Stimulated activated CD8-positive, alpha-beta memory T cell treated with anti-CD3 and anti-CD28 coated beads, Interleukin-7, amount 100 ng/mL, for 4 hours (primary cell): ENCODE measurements at places on chromosomes 7 and 10.

DNA sequence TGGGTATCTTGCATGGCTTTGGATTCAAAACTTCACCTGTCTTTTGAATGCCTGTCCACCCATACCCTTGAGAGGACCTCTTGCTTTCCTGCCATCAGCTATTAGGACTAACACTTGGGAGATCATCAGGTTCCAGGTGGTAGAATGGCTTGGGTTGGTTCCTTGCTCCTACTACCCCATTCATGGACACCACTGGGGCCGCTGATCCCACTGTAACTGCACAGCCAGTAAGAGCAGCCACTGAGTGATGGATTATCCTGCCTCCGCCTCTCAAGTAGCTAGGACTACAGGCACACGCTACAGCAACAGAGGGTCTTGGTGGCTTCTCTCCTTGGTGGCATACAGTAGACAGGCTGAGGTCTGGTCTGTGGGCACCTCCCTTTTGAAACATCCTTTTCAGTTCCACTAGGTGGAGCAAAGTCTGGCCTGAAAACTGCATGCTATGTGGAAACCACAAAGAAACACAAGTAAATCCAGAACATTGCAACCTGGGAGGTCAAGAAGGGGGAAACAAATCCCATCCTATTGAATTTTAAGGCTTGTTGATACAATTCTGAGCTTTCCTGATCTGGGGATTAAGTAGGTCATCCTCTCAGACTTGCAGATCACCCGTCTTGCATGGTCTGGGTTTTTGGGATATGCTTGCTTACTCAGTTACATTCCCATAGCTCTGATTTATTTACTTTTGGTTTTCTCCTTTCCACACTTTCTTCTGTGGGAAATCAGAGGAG, 9.4 kb downstream of the WBP1L start:
- no peak for DNase-seq

GRCh38 chr10:100736809-100737354, 8.5 kb upstream of the PAX2 start:
- DNase-seq, result no peak

DNA sequence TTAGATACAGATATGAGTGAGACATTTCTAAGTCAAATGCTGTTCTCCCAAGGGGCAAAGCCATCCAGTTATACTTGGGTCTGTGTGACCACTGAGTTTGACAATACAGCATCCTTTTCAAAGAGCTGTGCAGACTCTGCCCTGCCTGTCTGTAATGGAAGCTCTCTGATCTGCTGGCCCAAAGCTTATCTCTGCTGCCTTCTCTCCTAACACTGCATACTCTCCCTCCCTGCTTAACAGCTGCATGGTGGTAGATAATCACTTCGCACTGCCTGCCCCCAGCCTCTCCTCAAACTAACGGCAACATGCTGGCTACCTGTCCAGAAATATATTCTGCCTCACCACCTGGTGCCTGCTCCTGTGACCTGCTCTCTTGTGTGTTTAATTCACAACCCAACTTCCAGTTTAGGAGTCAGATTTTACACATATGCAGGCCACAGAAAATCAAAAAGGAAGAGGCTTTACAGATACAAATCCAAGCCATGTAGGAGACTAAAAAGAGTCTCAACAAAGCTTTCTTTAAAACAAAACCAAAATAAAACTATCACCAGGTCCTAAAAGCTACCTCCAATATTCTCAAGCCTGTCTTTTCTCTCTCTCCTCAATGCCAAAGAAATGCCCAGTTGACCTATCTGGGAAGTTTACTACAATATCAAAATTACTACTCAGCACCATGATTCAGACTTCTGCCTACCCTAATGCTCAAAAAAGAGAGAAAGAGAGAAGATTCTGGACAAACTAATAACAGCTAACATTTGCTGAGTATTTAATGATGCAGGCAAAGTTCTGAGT, 145.6 kb downstream of the RELN start:
- no peak for DNase-seq

- no peak for DNase-seq
Observed at GRCh38 chr7:95716357-95717122, 55.8 kb upstream of the DYNC1I1 start.

- no peak for DNase-seq
Observed at GRCh38 chr7:133061357-133061756, 20.5 kb downstream of the CHCHD3 start.

- DNase-seq, result no peak
Observed at GRCh38 chr7:92934096-92934495, 97.7 kb upstream of the CDK6 start.

DNA sequence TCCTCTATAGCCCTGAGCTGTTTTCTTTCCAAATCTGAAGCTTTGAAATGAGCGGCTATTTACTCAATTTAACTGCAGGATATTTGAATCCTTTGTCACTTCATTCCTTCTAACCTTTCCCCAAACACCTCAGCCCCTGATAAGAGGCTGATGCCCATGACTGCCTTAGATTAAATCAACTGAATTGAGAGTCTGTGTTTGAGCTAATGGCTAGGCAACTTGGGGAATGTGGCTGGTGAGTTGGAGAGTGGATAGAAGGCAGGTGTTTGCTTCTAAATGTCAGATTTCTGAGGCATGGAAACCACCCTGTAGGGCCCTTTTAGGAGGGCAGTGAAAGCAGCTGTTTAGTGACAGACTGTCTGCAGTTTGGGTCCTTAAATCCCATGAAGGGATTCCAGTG, 759.9 kb downstream of the LRMDA start:
- no peak for DNase-seq

DNA sequence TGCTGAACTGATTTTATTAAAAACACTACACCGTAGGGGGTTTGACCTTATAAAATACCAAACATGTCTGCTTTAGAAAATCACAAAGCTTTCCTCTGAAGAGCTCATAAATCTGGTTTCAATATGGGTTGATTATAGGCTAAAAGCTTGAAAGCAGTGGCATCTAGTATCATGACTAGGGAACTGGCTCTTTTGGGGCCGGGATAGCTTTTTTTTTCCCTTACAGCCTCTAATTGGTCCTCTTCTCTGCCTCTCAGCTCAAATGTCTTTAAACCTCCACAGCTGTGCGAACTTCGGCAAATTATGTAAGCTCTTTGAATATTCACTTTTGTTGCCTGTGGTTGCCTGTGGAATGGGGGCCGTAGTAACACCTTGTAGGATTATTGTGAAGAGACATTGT, 8.4 kb downstream of the BAMBI start:
- DNase-seq, result no peak

DNA sequence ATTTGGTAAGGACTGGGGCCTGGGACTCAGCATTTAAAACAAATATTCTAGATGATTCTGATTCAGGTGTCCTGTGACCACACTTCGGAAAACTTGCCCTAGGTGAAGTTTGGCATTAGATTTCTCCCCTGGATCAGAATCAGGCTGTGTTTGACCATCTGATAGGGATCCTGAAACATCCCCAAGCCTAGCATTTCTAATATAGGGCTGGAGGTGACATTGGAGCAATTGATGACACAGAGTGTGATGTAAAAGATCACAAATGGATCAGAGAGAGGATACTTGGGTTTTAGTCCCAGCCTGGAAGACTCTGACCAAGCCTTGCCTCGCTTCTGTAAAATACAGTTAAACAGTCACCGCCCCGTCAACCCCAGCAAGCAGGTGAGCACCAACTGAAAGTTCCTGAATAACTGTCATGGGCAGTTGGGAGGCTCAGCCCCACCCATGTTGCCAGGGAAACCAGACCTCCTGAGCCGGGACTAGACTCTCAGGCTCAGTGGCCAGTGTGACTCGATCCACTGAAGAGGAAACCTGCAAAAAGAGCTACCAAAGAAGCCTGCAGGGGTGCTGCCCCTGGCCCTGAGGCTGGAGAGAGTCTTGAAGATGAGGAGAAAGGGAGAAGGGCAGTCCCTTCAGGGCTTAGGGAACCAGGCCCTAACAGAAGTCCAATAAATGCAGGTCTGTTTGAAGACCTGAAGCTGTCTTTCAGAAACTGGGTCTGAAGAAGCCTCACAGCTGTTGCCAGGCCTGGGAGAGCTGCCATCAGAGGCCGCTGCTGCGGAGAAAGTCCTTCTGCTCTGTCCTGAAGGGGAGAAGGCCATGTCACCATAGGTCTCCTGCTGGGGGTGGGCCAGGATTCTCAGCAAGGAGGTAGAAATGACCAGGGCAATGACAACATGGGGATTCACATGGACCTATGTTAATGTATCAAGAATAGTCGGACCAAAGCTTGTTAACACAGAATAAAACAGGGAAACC, 126.1 kb upstream of the KCNMA1 start:
- no peak for DNase-seq

- no peak for DNase-seq
Observed at GRCh38 chr7:96833676-96834453, 124.2 kb upstream of the SEM1 start.

- DNase-seq, result no peak
Observed at GRCh38 chr10:78688230-78688900, 380.4 kb upstream of the ZMIZ1 start.

GRCh38 chr10:22006379-22006884, 2.9 kb upstream of the DNAJC1 start:
- DNase-seq, result no peak

- no peak for DNase-seq
Observed at GRCh38 chr7:107201795-107202450, 33.1 kb downstream of the HBP1 start.

- DNase-seq, result no peak
Observed at GRCh38 chr7:138816650-138817049, 18.7 kb upstream of the ATP6V0A4 start.

GRCh38 chr10:74585231-74586087, 240.9 kb upstream of the KAT6B start:
- no peak for DNase-seq

DNA sequence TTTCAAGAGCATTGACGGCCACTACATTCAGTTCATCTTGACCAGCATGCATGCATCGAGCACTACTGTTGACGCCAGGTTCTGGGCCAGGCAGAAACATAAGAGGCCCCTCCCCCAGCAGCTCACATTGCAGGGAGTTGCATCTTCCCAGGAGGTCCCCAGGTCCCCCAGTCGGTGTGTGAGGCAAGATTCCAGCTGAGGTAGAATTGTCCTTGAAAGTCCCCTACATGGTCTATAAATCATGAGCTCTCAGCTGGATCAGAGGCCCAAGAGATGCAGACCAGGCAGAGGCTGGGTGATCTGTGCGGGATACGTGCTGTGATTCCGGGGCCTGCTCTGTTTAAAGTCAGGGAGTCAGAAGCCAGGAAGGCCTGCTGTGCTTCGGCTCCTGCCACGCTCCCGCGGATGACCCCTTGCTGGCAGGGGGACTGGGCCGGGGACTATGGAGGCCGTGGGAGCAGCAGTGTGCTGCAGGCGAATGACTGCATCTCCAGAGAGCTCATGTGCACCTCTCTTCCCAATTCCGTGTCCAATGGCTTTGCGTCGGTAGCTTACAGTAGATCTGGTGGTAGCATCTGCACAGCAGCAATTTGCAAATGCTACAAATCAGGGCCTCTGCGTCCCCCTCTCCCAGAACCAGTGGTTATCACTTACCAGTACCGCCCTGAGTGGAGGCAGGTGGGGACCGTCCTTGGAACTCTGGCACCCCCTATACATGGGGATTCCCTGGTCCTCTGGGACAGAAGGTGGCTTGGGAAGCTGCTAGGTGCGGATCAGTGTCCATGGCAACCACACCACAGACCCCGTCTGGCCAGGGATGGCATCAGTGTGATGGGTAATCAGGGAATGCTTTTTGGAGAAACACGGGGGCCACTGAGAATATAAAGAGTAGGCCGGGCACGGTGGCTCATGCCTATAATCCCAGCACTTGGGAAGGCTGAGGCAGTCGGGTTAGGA, 93.6 kb downstream of the RGS10 start:
- DNase-seq, result no peak

GRCh38 chr10:73251683-73252444, 580 bp downstream of the MRPS16 start:
- no peak for DNase-seq

DNA sequence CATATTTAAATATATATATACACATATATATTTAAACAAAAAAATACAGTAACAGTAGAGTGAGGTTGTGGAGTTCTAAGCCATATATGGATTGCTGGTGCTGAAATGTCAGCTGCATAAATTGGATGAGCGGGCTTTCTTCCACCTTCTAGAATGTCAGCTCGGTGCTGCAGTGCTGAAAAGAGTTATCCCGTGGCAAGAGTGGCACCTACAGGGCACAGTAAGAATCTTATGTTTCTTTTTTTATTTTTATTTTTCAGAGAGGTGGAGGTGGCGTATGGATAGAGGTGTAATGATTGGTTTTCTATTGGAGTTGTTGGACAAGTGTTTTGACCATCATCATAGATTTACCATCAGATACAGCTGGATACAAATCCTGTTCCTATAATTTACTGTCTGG, 86.2 kb upstream of the DYNC1I1 start:
- no peak for DNase-seq

- DNase-seq, result no peak
Observed at GRCh38 chr10:71126432-71126831, 85.9 kb upstream of the UNC5B start.

DNA sequence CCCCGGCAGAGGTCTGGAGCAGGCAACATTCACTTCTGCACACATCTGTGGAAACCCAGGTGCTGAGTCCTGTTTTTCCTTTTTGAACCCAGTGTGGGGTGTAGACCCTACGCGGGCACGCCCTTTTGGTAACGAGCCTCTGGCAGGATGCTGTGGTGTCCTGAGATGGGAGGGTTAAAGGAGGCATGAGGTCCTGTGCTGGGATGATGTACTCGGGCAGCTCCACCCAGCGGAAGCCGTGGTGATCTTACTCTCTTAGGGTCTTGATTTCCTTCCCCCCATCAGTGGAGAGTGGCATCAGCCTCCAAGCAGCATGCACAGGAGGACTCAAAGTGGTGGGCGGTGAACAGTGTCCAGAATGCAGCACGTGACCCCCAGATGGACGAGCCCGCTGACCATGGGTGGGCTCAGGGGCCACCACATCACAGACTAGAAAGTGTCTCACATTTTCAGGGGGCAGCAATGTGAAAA, 148.6 kb downstream of the DNAJB6 start:
- DNase-seq, result no peak

DNA sequence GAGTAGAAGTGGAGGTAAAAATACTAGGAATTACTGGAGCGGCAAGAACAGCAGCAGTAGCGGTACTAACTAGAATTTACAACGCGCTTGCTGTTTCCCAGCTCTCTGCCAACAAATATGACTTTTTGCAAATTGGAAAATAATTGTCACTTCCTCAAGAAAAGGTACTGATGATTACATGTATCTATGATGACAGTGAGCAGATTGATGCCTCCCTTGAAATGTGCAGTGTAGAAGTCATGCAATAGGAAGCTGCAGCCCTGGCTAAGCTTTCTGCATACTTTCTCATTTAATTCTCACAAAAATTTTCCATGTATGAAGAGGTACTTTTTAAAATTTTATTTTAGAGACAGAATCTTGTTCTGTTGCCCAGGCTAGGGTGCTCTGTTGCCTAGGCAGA, 49.9 kb downstream of the ANK3 start:
- no peak for DNase-seq

DNA sequence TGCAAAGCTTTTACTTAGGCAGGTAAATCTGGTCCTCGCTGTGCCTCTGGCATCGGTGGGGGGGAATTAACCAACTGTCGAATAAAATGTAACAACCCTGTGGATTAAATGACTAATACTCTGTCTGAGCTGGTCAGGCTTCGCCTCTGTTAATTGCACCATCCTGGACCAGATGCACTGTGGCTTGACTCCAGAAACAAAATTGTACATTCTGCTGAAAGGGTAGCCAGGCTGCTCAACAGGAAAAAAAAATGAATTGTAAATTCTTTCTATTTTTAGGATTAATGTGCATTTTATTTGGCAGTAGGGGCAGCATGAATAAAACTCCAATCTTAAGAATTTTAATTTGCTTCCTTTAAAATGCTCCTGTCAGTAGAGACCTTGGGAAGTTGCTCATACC, 389.4 kb downstream of the SORCS1 start:
- no peak for DNase-seq

- DNase-seq, result peak; percentile 60
Observed at GRCh38 chr10:50621968-50622705, 1.6 kb downstream of the SGMS1 start.
